ENCODE measurements at places on chromosomes 11 and 22. TPM values are rescaled to one million over a fixed set of nuclear protein-coding genes. Genes with fewer than 3 reads are reported as not detected.

The STIM1 gene
- 26.1 TPM for total RNA-seq

The ENTHD1 gene
- not detected for total RNA-seq

The CDC42BPG gene
- total RNA-seq: 3.0 TPM

The OSBP gene
- 33.8 TPM for total RNA-seq

The NPTXR gene
- 15.4 TPM for total RNA-seq

The TMEM25 gene
- total RNA-seq: 30.4 TPM

The EMID1 gene
- 8.5 TPM for total RNA-seq

The PHLDB1 gene
- 137 TPM for total RNA-seq

The CAVIN3 gene
- 45.7 TPM for total RNA-seq

The TMEM126B gene
- 40.3 TPM for total RNA-seq

The SERPING1 gene
- 729 TPM for total RNA-seq

Measured in ovary (tissue), 10 donors.